ENCODE measurements at places on chromosomes 1 and 21.

DNA sequence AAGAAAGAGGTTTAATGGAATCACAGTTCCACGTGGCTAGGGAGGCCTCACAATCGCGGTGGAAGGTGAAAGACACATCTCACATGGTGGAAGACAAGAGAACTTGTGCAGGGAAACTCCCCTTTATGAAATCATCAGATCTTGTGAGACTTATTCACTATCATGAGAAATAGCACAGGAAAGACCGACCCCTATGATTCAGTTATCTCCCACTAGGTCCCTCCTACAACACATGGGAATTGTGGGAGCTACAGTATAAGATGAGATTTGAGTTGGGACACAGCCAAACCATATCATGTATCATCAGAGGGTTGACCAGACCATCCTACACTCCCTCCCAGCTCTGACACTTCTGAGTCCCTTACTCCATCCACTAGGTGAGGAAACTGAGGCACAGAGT is 143.9 kb upstream of the KLHDC7A start:
- DNase-seq: no peak

DNA sequence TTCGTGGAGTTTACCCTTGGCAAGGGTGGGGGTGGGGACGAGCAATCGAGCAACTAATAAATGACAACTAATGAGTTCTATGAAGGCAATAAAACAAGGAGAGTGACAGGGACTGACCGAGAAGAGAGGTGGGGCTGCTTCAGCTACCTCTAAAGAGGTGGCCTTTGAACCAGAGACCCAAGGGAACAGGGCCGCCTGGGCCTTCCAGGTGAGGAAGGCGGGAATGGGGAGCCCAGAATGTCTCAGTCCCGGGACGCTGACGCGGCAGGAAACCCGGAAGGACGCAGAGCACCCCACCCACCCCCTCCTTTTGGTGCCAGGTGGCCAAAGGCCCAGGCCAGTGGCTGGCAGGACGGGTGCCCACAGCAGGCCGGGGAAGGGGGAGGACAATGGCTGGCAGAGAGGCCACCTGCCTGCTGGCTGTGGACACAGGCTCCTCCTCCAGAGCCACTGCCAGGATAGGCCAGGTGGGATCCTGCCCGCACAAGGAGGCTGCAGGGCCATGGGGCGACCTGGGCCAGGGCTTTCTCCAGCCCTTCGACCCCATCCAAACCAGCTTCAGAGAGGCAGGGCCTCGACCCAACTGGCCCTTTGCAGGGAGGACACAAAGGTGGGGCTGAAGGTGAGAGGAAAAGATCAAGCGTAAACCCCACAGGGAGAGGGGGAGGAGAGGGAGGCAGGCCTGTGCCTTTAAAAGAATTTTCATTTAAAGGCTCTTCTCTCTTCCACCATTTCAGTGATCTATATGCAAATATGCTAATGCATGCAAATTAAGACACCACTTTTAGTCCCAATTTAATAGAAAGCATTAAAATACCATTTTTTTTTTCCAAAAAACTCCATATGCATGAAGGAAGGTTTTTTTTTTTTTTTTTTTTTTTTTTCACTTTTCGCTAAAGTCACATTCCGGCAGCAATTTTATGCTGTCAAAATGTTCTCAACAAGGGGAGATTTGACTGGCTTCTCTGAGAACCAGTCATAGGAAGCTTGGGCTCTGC is 58.1 kb downstream of the CASZ1 start:
- DNase-seq: no peak

- no peak for DNase-seq
These were observed 8.6 kb upstream of the ACBD3 start for GRCh38 chr1:226195144-226195543.

DNA sequence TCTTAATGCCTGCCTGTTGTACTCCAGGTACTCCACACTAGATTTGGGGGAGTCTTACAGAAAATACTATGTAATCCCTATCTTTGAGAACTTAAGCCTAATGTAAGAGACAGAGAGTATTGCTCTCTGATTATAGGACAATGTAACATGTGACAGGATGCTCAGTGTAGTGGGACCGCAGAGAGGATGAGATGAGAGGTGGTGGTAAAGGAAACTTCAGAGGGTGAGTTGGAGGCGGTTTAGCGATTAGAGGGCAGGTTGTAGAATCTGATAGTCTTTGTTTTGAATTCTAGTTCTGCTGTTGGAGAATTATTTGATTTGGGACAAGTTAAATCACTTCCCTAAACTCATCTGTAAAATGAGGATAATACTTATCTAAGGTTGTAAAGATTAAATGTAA is 5.4 kb downstream of the SOAT1 start:
- no peak for DNase-seq

DNA sequence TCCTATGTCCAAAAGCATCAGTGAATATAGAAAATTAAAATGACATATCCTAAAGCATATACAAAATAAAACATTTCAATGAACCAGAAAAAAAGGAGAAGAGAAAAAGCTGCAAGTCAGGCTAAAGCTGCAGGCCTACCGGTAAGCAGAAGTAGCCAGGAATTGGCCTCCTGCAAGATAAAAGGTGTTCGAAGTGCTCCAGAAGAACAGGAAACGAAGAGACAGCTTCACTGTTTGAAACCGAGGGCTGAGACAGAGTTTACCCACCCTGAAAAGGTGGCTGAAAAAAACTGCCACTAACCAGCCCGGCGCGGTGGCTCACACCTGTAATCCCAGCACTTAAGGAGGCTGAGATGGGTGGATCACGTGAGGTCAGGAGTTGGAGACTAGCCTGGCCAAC is 37.4 kb downstream of the NSL1 start:
- DNase-seq: no peak

- no peak for DNase-seq
These were observed 11.7 kb downstream of the UBE2G2 start for GRCh38 chr21:44789880-44790279.

GRCh38 chr1:212513586-212513985 is 80.9 kb downstream of the NENF start:
- no peak for DNase-seq

DNA sequence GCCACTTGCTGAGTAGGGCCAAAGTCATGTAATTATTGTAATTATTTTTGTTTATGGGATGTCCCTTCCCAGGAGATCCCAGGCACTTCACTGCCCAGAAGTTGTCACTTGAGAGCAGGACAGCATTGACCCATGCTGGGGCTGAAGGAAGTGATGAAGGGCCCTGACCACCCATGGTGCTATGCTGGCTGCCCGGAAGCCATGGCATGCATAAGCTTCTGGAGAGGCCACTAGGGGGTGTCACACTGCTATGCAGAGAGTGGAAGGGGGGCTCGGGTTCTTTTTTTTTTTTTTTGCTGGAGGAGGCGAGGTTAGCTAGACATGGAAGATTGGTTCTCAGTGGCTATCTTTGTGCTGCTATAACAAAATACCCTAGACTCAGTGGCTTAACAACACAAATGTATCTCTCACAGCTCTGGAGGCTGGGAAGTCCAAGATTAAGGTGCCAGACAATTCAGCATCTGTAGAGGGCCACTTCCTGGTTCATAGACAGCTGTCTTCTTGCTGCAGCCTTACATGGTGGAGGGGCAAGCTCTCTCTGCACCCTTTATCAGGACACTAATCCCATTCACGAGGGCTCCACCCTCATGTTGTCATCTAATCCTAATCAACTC is 84.9 kb downstream of the CNIH3 start:
- no peak for DNase-seq

- no peak for DNase-seq
These were observed 454.1 kb upstream of the USP24 start for GRCh38 chr1:55669293-55669692.

- DNase-seq: no peak
These were observed 27.5 kb downstream of the SPAG17 start for GRCh38 chr1:118157506-118157905.

GRCh38 chr1:48069662-48070395 is 72.6 kb upstream of the TRABD2B start:
- no peak for DNase-seq

DNA sequence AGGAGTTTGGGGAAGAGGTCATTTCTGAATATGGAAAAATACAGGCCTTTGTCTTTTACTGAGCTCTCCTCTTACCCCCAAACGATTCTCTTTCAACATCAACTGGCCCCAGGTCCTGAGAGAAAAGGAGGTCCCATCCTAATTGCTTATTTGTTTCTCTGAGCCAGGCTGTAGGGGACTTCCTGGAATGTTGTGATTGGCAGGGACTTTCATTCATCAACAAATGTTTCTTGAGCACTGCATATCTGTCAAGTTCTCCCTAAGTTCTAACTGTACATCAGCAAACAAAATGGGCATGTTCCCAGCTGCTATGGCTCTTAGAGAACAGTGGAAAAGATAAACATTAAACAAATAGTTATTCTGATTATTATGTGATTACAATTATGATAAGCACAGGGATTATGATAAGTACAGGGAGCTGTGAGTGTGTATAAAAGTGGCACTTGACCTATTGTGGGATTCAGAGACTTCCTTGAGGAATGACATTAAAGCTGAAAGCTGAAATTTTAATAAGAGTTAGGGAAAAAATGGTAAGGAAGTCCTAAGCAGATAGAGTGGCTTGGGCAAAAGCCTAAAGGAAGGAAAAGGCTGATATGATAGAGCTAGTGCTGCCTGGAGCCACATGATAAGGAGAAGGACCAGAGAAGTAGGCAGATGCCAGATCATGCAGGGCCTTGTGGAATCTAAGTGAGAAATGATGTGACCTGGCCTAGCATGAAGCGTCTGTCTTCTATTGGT is 11.6 kb downstream of the GPX7 start:
- DNase-seq: no peak

DNA sequence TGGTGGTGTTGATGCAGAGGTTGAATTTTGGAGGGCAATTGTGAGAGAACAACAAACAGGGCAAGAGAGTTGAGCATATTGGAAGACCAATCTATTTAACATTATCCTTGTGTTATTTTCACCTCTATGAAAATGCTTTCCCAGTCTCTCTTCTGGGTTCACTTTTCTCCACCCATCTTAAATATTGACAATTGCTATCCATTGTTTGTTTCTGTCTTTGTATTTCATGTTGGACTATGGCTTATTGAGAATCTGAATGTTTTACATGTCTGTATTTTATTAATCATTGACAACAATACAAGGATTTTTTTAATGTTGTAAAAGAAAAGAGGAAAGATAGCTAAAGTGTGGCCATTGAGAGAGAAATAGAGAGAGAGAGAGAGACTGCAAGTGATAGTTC is 1121.5 kb downstream of the BRINP3 start:
- DNase-seq: no peak

DNA sequence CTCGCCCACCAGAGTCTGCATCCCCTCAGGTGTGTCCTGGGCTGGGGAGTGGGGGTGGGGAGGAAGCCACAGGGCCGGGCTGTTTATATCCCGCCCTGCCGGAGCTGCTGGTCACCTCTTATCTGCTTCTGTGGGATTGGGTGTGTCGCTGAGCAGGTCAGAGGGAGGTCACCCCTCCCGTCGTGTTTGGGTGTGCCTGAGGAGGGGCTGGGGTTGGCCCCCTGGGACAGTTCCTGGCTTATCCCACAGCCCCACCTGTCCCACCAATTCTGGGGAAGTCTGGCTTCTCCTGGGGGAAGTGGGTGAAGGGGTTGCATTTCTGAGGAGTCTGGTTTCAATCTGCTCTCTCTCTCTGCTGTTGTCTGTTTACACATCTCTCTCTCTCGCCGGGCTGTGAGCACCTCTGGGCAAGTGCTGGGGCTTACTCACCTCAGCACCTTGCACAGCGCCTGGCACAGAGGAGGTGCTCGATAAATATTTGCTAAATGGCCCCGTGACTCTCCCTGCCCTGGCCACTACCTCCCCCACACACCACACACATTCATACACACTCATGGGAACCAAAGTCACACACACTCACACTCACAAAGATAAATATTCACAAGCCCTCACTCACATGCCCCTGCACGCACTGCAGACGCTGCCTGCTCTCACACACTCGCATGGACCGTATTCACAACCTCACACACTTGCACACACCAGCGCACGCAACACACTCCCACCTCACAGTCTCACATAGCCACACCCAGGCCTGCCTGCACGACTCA is 8.3 kb downstream of the ELF3 start:
- no peak for DNase-seq

DNA sequence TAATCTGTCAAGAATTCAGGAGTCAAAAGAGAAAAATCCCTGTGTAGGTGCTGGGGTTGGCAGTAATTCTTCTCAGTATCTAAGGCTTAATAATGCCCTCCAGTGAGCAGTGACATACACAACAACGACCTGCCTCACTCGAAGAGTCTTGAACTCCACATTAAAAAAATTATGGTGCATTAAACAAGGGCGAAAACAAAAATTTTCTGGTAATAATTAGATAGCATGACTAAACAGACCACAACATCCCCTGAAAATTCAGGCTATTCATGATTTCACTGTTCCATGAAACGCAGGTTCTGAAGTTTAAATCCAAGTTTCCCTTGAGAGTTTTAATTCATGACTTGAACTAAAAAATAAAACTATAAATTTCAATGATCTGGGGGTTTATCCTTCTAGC is 5.1 kb downstream of the SRSF4 start:
- no peak for DNase-seq

- DNase-seq: no peak
These were observed 123.6 kb upstream of the KCNJ6 start for GRCh38 chr21:38039841-38040240.

DNA sequence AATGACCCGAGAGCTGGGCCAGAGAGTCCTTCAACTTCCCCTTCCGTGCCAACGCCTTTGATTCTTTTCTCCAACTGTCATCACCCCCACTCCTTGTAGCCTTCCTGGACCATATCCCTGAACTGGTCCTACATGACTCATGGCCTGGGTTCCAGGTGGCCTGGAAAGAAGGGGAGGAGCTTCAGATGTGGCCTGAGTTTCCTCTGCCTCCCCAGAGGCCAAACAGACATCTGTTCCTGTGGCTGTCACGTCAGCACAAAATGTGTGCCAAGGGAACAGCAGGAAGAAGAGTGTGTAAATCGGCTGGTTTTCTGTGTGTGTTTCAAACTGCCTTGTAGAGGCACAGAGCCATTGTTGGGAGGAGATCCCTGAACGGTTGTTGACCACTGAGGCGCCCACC is 24.9 kb upstream of the KIRREL1 start:
- no peak for DNase-seq

DNA sequence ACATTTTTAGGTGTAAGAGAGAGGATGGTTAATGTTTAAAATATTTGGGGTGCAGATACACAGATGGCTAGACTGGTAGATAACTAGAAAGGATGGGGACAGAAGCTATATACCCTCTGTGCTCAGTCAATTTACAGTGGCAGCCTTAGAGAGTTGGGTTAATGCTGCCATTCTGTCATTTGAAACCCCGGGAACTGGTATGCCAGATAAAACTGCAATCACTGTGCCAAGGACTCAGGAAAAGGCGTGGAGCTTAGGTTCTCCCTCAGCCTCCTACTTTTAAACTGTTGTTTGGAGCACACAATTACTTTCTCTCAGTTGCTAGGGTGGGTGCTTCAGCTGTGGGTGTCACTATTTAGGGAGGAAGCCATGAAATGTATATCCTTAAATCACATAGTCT is 90.0 kb upstream of the HNRNPU start:
- DNase-seq: no peak

GRCh38 chr1:111227851-111228747 is 586 bp downstream of the CHI3L2 start:
- no peak for DNase-seq

All from stimulated activated CD8-positive, alpha-beta memory T cell treated with anti-CD3 and anti-CD28 coated beads, Interleukin-15, amount 100 ng/mL, for 4 hours (primary cell).